DMS79 treated with DMSO at 0.1 percent for 48 hours (cell line): ENCODE measurements at places on chromosomes 6 and 20.

- DNase-seq: no peak
Measured at GRCh38 chr6:24777227-24777626, 2.5 kb downstream of the GMNN start.

GRCh38 chr6:112343977-112344376 is 3.2 kb upstream of the RFPL4B start:
- peak; percentile 80 for DNase-seq

- no peak for DNase-seq
Measured at GRCh38 chr20:46012921-46013320, 4.2 kb downstream of the MMP9 start.

- no peak for DNase-seq
Measured at GRCh38 chr6:17964633-17965032, 22.8 kb downstream of the KIF13A start.

DNA sequence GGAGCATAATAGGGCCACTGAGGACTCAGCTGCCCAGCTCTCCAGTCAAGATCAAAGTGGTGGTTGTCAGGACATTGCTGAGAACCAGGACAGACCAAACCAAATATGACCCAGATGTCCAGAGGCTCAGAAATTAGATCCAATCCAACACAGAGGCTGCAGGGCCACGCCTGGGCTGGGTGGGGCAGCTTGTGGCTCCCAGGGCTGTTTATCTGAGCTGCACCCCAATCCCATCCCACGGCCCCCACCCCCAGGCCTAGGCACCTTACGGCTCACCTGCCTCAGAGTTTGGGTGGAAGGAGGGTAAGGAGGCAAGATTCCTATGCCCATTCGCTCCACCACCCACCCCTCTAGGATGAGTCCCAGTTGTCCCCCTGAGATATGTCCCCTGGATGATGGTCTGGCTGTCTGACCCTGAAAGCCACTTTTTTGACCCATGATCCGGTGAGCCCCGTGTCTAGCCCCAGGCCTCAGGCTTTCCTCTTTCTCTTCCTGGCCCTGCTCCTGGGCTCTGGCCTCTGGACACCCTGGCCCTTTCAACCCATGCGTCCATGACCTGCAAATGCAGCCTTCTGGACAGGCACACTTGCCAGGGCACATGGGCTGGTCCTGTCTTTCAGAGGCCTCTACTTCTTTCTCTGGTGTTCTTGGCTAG is 40.0 kb downstream of the CPXM1 start:
- no peak for DNase-seq

DNA sequence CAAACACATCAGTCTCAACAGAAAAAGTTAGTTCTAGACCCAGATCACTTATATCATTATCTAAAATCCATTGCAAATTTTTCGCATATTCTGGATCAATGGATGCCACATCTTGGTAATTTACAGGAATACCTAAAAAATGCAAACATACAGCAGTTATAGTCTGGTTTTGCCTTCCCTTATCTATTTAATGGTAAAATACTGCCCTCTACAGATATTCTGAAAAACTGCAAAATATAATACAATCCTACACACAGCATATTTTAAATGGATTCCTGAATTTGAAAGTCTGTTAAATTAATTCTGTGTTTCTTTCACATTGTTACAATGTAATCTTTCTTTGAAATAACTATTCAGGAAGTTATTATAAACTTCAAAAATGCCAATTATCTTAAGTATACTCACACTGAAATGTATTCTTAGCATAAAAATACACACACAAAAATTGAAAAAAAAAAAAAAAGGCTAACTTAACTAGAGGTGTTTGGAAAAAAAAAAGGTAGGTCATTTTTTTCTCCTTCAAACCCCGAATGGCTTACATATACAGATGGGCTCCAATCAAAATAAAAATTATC is 88.4 kb downstream of the HACE1 start:
- DNase-seq: peak; percentile 36

GRCh38 chr6:98957450-98957849 is 9.7 kb upstream of the FBXL4 start:
- DNase-seq: no peak

DNA sequence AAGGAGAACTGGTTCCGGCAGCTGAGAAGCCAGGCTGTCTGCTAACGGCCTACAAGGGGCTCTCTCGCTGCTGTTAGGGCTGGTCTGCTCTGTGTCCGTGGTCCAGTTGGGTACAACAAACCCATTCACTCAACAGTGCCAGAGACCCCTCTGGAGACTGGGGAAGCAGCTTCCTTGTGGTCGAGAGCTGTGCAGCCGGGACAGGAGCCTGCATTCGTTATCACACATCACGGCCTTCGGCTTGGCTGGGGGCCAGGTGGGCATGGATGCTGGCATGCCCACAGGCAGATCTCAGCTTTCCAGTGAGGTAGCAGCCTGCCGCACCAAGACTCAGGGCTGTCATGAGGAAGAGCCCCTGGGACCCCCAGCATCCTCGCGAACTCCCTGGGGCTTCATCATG is 124.7 kb downstream of the PREX1 start:
- DNase-seq: peak; percentile 47

GRCh38 chr6:10520468-10520867 is 683 bp upstream of the GCNT2 start:
- DNase-seq: no peak

GRCh38 chr20:3997446-3997845 is 17.9 kb downstream of the RNF24 start:
- DNase-seq: no peak

GRCh38 chr6:23213193-23213592 is 643.8 kb downstream of the HDGFL1 start:
- no peak for DNase-seq
